Hepatocyte (in vitro differentiated cells): ENCODE measurements at places on chromosomes 4 and X. TPM values are rescaled to one million over a fixed set of nuclear protein-coding genes. Genes with fewer than 3 reads are reported as not detected.

DNA sequence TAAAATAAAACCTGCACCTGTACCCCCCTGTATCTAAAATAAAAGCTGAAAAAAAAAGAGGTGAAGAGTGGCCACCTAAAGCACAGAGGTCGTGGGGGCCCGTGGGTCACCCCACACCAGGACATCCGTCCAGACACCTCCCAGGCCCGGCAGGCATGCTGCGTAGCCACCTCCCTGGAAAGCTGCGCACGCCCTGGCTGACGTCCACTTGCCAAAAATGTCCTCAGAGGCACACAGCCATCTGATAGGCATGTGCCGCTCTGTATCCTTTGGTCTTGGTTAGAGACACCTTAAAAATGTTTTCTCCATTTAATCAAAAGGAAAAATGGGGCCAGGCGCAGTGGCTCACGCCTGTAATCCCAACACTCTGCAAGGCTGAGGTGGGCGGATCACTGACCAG lies 17.7 kb downstream of the FAM53A start:
- H3K27ac ChIP-seq = no peak overlapping the region
- no peaks in the 10 kb centered on the region for H3K36me3 ChIP-seq
- DNase-seq = no peak

Gene ARHGEF38
- 3.7 and 4.0 TPM in 2 replicates for total RNA-seq

Gene FANCB
- 1.9 and 2.9 TPM in 2 replicates for total RNA-seq

DNA sequence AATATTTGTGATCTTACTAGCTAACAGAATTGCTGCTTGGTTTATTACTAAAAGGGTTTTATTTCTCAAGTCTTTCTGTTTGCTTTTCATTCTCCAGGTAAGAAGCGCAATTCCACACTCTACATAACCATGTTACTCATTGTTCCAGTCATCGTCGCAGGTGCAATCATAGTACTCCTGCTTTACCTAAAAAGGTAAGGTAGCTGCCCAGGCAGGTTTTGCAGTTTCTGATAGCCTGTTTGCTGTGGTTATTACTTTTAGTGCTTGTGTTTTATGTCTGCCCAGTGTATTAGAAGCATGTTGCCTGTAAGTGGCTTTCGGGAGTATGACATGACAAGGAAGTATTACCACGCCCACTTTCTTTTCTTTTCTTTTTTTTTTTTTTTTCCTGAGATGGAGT lies 46.4 kb downstream of the IL13RA1 start:
- H3K27ac ChIP-seq = peak overlapping the region; percentile 87
- H3K4me3 ChIP-seq = no peak overlapping the region
- no peaks in the 10 kb centered on the region for H3K27me3 ChIP-seq
- DNase-seq = peak; percentile 42
- no peaks in the 10 kb centered on the region for H3K4me1 ChIP-seq
- no peaks in the 10 kb centered on the region for H3K36me3 ChIP-seq

Gene ADH1C
- total RNA-seq = 9.2 and 13.7 TPM in 2 replicates

DNA sequence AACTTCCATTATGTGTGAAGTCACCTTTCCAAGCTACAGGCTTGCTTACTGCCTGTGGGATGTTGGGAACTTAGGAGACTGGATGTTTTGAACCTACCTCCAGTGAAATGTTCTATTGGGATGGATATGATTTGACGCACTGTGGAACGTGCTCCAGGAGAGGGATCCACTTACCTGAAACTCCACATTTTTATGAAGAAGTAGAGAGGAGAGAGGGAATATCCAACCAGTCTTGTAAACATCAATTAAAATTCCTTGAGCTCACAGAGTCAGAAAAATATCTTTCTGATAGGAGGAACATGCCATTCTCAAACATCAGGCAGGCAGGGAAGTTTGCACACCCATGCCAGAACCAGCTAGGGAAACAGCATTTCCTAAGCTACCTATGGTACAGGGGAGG lies 91.1 kb upstream of the MAOA start:
- H3K36me3 ChIP-seq = no peaks in the 10 kb centered on the region
- no peak overlapping the region for H3K4me3 ChIP-seq
- peak overlapping the region; percentile 16 for H3K27ac ChIP-seq
- no peak for DNase-seq
- H3K4me1 ChIP-seq = peaks cover 9% of the 10 kb centered on the region
- H3K27me3 ChIP-seq = no peaks in the 10 kb centered on the region

Gene MPC1L
- total RNA-seq = not detected in 2 replicates

DNA sequence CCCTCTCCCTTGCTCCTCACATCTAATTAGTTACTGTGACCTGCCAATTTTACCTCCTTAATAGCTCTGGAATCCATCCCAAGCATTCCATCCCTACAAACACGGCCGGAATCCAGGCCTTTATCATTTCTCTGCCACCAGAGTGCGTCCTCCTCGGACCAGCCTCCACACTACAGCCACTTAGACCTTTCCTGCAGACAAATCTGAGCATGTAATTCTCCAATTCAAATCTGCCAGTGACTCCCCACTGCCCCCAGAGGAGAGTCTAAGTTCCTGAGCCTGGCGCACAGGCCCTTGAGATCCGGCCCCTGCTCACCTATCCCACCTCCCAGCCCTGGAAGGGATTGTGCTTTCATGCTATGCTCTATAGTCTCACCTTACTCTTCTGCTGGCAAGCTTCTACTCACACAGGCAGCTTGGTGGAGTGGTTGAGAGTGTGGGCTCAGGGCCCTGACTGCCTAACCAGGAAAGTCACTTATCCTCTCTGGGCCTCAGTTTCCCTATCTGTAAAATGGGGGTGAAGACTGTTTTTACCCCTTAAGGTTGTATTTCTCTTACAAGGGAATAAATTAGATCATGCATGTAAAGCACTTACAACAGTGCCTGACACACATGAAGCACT lies 31.2 kb downstream of the PJA1 start:
- no peaks in the 10 kb centered on the region for H3K36me3 ChIP-seq
- DNase-seq = peak; percentile 56
- H3K4me1 ChIP-seq = peaks cover 12% of the 10 kb centered on the region
- no peak overlapping the region for H3K4me3 ChIP-seq
- H3K27ac ChIP-seq = no peak overlapping the region

DNA sequence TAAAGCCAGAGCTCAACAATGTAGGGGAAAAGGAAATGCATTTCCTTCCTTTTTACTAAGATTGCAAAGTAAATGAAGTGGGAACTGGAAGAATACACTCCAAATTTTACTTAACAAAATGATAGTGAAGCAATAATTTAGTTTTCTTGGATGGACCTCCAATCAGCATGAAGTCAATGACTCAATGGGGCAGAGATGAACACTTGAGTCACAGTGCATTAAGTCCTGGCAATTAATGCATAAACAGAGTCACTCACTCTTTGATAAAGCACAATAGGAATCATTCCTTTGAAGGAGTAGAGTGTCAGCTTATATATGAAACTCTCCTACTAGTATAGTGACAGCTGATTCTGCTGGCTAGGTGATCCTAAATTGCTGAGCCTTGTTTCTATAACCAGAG lies 66.7 kb upstream of the FRAS1 start:
- no peaks in the 10 kb centered on the region for H3K27me3 ChIP-seq
- no peaks in the 10 kb centered on the region for H3K36me3 ChIP-seq
- H3K27ac ChIP-seq = no peak overlapping the region
- H3K4me3 ChIP-seq = no peak overlapping the region
- no peaks in the 10 kb centered on the region for H3K4me1 ChIP-seq
- no peak for DNase-seq

GRCh38 chrX:95218976-95219375 lies 1465.7 kb upstream of the DIAPH2 start:
- no peaks in the 10 kb centered on the region for H3K36me3 ChIP-seq
- H3K27me3 ChIP-seq = no peaks in the 10 kb centered on the region
- no peak for DNase-seq
